Lower lobe of right lung (tissue), 2 donors: ENCODE measurements at places on chromosomes 6 and 20.

DNA sequence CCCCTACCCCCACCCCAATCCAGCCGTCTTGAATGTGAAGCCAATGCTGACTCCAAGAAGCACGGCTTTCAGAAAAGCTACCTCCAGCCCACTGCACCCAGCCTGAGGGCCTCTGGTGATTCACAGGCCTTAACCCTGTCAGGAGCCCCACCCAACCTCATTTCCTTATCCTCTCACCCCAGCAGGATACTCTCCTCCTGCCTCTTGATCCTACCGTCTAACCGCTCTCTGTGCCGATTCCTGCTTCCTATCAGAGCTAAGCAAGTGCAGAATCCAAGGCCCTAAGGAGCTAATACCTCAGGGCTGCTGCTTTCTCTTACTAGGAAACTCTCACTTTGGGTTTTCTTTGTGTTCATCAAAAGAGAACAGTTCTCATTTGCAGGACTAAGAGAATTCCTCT is 47.2 kb downstream of the TRERF1 start:
- peak overlapping the region; percentile 36 for H3K27ac ChIP-seq
- H3K36me3 ChIP-seq = no peaks in the 10 kb centered on the region
- DNase-seq = no peak
- no peaks in the 10 kb centered on the region for H3K27me3 ChIP-seq
- no peak overlapping the region for H3K4me3 ChIP-seq
- peaks cover 23% of the 10 kb centered on the region for H3K4me1 ChIP-seq

DNA sequence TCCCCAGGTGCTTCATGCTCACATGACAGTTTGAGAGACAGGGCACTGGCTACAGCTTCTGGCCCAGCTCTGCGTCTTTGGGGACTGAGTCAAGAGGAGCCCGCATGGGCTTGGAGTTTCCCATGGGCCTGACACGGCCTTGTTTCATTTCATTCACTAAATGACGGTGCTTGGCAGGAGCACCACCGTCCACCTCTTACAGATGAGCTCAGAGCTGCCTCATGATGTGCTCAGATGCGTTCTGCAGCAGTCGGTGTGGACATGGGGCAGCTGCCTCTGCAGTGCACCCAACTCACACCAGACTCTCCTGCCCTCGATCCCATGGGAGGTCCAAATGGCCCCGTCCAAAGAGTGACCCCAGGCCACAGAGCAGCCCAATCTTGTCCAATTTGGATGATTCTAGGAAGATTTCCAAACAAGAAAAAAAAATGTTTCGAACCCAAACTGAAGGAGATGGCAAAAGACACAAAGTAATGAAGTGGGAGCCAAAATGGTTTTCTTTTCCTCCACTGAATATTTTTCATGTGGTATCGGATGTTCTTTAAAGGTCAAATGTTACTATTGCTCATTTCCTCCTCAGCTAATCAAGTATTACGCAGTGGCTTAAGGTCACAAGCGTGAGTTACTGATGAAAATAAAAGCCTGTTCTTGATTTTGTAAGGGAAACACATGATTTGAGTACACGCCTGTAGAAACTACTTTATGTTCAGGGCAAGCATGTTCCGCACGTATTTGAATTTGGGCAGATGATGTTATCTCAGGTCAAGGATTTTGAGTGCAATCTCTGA is 524.2 kb downstream of the CDH26 start:
- H3K4me1 ChIP-seq = no peaks in the 10 kb centered on the region
- H3K4me3 ChIP-seq = no peak overlapping the region
- DNase-seq = no peak
- H3K27me3 ChIP-seq = peaks cover 4% of the 10 kb centered on the region
- H3K36me3 ChIP-seq = no peaks in the 10 kb centered on the region

GRCh38 chr20:43761386-43762340 is 34.9 kb upstream of the GTSF1L start:
- DNase-seq = no peak
- no peaks in the 10 kb centered on the region for H3K4me1 ChIP-seq
- no peaks in the 10 kb centered on the region for H3K36me3 ChIP-seq
- peaks cover 20% of the 10 kb centered on the region for H3K27me3 ChIP-seq
- H3K27ac ChIP-seq = no peak overlapping the region
- no peak overlapping the region for H3K4me3 ChIP-seq

GRCh38 chr6:138004430-138005287 is 102.6 kb downstream of the PERP start:
- no peak overlapping the region for H3K4me3 ChIP-seq
- DNase-seq = no peak
- no peaks in the 10 kb centered on the region for H3K36me3 ChIP-seq
- no peak overlapping the region for H3K27ac ChIP-seq
